Stimulated activated CD8-positive, alpha-beta memory T cell treated with anti-CD3 and anti-CD28 coated beads, Interleukin-4, amount 100 ng/mL, for 1 hour (primary cell): ENCODE measurements at places on chromosomes 16 and 17.

GRCh38 chr17:45342306-45342705 is 25.5 kb upstream of the MAP3K14 start:
- no peak for DNase-seq

- DNase-seq: no peak
Measured at GRCh38 chr16:68242926-68243858, 2.0 kb upstream of the PLA2G15 start.

- DNase-seq: no peak
Measured at GRCh38 chr17:8051831-8052230, 13.0 kb downstream of the ALOX15B start.

DNA sequence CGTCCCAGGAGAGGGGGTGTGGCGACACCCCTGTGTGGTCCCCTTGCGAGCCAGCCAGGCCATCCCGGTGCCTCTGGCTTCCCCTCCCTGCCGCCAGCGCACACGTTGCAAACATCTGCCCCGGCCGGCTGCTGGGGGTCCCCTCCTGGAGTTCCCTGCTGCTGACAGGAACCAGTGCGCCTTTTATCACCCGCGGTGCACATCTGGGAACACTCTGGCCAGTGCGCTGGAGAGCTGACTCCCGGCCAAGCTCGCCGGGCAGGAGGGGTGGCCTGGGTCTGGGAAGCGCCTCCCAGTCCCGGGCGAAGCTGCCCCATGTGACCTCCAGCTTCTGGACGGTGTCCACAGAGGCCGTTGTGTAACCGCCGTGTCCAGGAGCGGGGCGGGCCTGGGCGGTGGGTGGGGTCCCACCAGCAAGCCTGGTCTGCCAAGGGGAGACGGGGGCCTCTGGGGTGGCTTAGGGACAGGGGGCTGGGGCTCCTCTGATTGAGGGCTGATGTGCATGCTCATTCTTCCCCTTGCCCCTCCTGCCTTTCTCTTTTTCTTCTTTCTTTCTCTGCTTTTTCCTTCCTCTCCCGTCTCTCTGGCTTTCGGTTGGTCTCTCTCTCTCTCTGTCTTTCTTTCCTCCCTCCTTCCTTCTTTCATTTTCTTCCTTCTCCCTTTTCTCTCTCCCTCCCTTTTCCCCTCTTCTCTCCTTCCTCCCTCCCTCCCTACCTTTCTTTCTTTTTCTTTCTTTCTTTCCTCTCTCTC is 25.2 kb upstream of the CIBAR2 start:
- DNase-seq: no peak

DNA sequence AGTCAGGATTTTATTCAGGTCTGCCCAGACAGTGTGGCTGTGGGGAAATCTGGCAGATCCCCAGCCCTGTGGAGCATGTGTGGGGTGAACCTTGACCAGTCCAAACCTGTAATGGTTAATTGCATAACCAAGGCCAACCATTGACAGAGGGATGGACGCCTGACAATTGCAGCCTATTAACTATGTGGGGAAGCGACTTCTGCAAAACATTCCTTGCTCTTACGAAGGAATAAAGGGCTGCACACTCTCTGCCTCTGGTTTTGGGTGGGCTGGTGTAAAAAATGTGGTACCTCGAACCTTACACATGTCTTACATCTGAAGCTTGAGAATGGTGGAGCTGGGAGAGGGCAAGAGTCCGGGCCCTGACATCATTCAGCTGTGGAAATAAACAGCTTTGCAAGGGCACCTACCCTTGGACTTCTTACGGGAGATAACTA is 35.8 kb downstream of the MAF start:
- DNase-seq: no peak

GRCh38 chr17:57412520-57413096 is 156.3 kb downstream of the MSI2 start:
- DNase-seq: no peak

DNA sequence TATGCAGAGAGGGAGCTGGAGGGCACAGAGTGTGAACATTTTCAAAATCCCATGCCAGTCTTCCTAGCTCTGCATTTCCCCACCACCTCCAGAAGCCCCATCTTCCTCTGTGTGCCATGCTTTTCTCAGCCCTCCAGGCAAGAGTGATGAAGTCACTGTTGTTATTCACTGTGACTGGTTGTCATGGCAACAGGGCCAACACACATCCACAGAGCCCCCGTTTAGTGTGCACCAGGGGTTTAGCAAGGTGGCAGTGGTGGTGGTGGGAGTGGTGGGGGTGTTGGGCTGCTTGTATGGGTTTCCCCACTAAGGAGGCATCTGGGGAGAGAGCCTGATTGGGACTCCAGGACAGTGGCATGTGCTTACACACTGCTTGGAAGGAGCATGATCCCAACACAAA is 309.9 kb upstream of the ASIC2 start:
- no peak for DNase-seq

DNA sequence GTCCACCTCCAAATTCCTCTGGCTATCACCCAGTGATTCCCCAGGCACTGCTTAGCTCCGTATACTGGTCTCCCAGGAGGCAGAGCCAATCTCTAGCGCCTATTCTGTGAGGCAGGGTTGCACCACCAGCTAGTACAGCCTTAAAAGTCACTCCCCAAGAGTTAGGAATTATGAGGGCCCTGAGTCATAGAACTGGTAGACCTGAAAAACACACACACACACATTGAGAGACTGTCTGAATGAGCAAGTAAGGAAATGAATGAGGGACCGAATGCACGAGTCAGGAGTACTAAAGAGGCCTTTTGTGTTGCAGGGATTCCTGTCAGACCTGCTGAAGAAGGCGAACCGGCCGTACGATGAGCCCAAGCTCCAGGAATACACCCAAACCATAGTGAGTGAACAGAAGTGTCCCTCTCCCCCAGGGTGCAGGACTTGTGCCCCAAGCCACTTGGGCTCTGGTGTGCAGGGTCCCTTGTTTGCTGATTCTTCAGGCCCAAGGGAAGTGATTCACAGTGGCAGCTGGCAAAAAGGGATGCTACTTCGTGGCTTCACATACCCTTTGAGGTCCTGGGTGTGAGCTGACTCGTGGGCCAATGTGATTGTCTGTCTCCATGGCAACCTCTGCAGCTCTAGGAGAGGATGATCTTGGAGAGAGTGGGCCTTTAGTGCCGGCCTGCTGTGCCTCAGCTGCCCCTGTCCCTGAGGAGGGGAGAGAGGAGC is 24.7 kb downstream of the CALB2 start:
- no peak for DNase-seq

DNA sequence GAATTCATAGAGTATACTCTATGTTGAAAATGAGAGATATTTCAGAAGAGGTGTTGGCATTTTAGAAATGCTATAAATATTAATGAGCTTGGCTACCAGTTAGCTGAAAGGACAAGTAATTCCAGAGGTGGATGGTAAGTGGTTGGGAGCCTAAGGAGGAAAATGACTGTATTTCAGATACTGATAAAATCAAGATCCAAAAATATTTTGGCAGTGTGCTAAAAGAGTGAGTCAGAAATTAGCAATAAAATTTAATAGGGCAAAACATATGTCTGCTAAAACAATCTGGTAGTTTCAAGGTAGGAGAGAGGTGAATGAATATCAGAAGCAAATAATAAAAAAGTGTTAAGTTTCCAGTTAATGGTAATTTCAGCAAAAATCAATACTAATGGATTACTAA is 1287.9 kb downstream of the CDH8 start:
- DNase-seq: no peak

- DNase-seq: no peak
Measured at GRCh38 chr17:80036715-80037477, 454 bp downstream of the CCDC40 start.
